AG08395 (cell line): ENCODE measurements at places on chromosomes 7 and 10.

- no peak for DNase-seq
Observed at GRCh38 chr7:23373151-23374004, 74.2 kb downstream of the MALSU1 start.

DNA sequence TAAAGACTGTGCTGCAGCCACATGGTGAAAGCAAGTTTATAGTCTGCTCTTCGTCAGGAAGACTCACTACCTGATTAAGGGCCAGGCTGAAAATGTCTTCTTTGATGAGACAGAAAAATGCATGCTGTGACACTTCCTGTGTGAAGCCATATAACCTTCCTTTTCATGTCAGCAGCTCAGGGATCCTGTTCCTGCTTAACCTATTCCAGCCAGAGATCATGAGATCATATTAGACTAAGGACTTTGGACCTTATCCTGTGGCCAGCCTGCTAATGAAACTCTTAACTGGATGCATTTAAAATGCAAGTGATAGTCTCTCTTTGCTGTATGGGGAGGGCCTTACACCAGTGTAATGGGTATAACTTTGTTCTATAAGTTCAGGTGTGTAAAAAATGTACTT lies 165.2 kb downstream of the PTEN start:
- no peak for DNase-seq

DNA sequence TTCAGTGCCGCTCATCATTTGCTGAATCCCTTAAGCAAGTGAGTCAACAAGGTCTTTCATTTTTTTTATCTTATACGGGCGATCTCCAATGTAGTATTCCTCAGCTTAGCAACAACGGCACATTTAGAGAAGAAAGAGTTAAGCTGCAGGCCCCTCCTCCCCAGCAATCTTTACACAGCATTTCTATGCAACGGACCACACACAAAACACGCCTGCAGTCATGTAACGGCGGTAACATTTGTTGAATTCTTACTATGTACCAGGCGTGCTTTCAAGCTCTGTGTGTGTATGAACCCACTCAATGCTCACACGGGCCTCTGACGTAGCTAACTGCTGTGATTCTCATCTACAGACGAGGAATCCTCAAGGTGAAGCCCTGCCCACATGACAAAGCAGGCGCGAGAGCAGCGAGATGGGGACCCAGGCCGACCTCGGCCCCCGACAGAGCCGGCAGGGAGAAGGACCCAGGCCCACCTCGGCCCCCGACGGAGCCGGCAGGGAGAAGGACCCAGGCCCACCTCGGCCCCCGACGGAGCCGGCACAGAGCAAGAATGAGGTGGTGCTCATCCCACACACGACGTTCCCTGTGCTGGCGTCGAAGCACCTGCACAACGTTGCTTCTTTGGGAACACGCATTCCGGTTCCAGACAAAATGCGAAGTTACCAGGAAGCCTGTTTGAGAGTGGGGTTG lies 240.7 kb downstream of the ZMYND11 start:
- no peak for DNase-seq

DNA sequence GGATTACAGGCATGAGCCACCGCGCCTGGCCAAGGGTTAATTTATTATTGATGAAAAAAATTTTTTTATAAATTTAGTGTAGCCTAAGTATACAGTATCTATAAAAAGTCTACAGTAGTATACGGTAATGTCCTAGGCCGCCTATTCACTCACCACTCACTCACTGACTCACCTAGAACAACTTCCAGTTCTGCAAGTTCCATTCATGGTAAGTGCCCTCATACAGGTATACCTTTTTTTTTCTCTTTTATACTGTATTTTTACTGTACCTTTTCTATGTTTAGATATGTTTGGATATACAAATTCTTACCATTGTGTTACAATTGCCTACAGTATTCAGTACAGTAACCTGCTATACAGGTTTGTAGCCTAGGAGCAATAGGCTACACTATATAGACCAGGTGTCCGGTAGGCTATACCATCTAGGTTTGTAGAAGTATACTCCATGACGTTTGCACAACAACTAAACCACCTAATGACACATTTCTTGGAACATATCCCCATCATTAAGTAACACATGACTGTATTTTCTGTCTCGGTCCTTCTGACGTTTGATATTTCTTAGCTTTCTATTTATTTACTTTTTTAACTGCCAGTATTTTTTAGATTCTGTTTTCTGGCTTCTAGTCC lies 23.4 kb downstream of the IRF5 start:
- DNase-seq, result no peak

DNA sequence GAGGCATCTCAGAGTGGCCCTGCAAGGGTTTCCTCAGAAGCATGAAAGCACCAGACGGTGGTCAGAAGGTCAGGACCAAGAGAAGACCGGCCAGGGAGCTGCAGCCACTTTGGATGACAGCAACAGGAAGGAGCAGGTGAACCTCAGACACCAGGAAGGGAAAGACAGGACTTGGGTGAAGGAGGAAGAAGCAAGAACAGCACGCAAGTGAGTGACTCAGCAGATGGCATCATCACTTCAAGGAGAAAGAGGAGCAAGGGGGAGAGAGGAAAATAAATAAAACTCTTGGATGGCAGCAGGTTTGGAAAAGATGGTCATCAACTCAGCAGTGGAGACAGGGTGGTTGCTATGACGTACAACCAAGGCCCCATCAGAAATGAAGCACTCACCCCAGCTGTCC lies 31.6 kb downstream of the NCAPG2 start:
- no peak for DNase-seq

- DNase-seq, result no peak
Observed at GRCh38 chr7:69510114-69510513, 88.2 kb upstream of the AUTS2 start.

DNA sequence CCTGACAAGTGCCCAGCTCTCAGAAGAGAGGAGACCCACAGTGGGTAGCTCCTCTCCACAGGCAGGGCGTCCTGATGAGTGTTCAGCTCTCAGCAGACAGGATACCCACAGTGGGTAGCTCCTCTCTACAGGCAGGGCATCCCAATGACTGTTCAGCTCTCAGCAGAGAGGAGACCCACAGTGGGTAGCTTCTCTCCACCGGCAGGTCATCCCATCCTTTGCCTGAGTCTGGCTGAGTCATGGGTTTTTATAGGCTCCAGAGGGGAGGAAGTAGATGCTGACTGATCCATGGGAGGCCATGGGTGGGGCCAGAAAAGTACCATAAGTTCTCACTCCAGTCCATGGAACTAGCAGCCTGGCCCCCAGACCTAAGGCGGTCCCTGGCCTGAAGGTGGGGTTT lies 18.5 kb downstream of the CFAP70 start:
- DNase-seq, result no peak

DNA sequence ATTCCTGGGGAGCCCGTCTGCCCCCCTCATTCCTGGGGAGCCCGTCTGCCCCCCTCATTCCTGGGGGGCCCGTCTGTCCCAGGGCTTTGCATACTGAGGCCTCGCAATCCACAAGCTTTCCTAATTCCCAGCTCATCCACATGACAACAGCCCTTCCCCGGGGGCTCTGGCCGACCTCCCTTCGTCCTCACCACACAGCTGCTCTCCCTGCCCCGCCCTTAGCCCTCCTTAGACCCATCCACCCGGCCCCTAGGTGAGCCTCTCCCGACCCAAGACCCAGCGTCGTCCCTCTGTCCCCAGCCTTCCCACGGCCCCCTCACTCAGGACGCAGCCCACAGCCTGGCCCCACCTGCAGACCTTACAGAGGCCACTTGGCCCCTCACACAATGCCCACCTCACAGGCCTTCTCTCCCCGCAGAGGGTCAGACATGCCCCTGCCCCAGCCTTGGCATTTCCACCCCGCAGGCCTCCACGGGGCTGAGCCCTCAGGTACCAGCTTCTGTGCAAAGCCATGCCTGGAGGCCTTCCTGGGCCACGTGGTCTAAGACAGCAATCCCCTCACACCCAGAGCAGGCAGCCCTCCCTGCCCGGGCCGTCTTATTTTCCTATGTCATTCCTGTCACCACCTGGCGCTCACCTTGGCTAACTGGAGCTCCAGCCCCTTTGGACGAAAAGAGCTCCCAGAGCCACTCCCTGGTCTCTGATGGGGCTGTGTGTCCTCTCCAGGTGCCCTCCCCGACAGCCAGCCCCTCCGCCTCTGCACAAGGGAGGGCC lies 3.5 kb upstream of the FAM20C start:
- DNase-seq, result no peak

DNA sequence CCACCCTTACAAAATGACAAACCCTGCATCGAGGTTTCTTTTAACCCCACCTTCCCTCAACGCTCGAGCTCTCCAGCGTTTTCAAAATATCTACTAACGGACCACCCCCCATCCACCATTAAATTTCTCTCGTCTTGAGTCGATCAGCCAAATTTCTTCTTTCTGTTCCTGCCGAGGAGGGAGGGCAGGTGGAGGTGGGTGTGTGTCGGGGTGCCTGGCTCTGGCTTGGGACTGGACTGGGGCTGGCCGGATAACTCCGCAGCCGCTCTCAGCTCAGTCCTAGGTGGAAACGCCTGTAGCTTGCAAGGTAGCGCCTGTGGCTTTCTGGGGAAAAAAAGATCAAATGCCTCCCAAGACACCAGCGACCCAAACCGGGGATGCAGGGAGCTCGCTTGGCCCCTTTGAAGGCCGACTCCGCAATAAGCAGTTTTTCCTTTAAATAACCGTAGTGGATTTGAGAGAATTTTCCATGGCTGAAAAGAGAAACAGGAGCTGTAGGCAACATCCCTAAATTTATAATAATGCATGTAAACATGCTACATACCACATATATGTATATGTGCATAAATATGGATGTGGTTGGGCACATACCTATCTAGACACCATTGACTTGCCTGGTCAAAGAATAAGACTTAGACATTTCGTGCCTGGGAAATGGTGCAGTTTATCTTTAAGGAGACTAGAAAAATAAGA lies 1.9 kb upstream of the TMEM178B start:
- DNase-seq, result no peak
